Right lobe of liver (tissue), 6 donors: ENCODE measurements at places on chromosomes 7 and 10. TPM values are rescaled to one million over a fixed set of nuclear protein-coding genes. Genes with fewer than 3 reads are reported as not detected.

DNA sequence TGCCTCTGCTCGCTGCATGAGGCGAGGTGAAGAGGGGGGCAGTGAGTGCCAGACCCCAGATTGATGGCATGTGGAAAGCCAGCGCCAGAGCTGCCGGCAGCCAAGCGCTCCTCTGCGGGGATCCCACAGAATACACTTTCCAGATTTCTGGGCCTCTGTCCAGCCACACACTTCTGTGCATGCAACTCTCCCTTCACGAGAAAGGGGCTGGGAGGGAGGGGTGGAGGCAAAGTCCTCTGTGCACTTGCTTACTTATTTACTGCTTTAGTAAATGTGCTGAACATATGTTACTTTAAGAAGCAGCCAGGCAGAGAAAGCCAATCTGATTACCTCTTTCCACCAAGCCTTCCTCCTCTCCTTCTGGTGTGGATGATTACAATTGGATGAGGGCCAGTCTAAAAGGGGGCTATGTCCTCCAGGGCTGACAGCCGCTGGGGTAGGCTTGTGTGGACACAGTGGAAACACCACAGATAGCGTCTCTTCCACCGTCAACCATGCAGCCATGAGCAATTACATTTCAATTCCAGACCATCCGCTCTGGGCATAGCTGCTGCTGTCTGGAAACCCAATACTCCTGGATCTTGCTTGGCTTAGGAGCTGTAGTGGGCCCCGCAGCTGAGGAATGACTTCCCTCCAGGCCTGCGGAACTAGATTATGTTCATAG lies 322.8 kb upstream of the ANKRD30A start:
- H3K27ac ChIP-seq = no peak overlapping the region
- H3K4me3 ChIP-seq = no peak overlapping the region
- H3K27me3 ChIP-seq = no peaks in the 10 kb centered on the region
- no peaks in the 10 kb centered on the region for H3K4me1 ChIP-seq
- H3K36me3 ChIP-seq = no peaks in the 10 kb centered on the region
- DNase-seq = no peak

DNA sequence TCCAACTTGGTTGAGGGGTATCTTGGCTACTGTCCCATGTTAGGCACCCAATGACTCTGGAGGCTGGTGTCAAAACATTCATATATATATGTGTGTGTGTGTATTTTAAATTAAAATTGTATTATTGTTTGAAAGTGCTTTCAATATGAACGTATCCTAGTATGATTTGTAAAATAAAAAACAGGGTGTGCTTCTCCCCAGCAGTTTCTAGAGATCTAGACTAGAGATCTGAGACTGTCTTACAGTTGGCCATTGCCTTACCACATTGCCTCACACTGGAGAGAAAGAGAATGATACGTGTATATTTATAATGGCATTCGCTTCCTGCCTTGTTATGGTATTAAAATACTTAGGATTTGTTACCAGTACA lies 1.2 kb downstream of the BAG3 start:
- H3K4me1 ChIP-seq = peaks cover 4% of the 10 kb centered on the region
- no peaks in the 10 kb centered on the region for H3K27me3 ChIP-seq
- no peak for DNase-seq
- H3K27ac ChIP-seq = peak overlapping the region; percentile 100
- no peaks in the 10 kb centered on the region for H3K36me3 ChIP-seq
- H3K4me3 ChIP-seq = peak overlapping the region; percentile 73

DNA sequence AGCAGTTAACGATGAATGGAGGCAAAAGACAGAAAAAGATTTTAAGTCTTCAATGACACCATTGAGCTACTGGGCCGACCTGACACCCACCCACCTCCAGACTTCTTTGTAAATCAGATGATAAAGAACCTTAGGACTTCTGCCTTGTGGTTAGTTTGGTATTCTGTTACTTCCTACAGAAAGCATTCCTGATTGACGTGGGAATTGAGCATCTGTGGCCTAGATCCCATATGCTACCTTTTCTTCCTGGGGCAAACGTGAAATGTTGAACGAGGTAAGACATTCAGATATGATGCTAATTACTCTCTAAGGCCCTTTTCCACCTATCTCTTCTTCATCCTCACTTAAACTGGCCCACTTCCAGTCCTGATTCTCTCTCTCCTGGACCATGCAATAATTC lies 10.2 kb downstream of the PRLHR start:
- no peak for DNase-seq
- no peaks in the 10 kb centered on the region for H3K27me3 ChIP-seq

GRCh38 chr10:69464801-69465401 lies 13.6 kb downstream of the TSPAN15 start:
- H3K4me3 ChIP-seq = no peak overlapping the region
- H3K27ac ChIP-seq = peak overlapping the region; percentile 8
- no peaks in the 10 kb centered on the region for H3K36me3 ChIP-seq
- no peaks in the 10 kb centered on the region for H3K27me3 ChIP-seq

The SORCS1 gene
- 0.09 TPM for total RNA-seq

The FXYD4 gene
- not detected for total RNA-seq

The OPN1SW gene
- total RNA-seq = not detected

The CCDC172 gene
- total RNA-seq = not detected
